Astrocyte (in vitro differentiated cells and primary cell): ENCODE measurements at places on chromosomes 13 and 19. TPM values are rescaled to one million over a fixed set of nuclear protein-coding genes. Genes with fewer than 3 reads are reported as not detected.

DNA sequence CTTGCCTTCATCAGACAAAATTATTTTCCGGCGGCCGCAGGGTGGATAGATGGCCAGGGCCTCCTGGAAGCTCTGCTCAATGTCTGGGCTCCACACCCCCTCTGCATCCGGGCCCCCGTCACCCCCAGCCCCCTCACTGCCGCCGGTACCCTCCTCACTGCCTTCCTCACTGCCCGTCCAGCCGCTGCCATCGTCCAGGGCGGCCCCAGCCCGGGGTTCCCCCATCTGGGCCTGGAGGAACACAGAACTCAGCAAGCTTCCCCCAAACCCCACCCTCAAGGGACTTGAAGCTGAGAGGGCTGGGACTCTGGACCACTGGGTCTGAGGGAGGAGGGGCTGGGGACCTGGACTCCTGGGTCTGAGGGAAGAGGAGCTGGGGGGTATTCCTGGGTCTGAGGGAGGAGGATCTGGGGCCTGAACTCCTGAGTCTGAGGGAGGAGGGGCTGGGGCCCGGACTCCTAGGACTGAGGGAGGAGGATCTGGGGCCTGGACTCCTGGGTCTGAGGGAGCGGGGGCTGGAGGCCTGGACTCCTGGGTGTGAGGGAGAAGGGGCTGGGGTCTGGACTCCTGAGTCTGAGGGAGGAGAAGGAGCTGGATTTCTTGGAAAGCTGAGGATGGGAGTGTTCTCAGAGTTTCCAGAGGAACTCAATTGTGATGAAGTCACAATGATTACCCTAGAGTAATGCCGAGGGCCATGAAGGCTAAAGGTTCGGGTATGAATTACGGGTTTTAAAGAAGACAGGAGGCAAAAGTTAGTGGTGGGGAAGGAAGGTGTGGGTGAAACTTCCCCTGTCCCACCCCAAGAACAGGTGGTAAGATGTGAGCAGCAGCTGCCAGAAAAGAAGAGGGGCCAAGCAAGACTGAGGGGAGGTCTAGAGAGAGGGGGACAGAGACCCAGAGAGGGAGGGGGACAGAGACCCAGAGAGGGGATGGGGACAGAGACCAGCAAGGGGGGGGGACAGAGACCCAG, 2.1 kb downstream of the TEAD2 start:
- no peak for DNase-seq

The ZNF285 gene
- 2.1 and 2.9 TPM in 2 replicates for total RNA-seq

- DNase-seq, result no peak
These were observed 183.4 kb downstream of the USP12 start for GRCh38 chr13:26988059-26988769.

- no peak for DNase-seq
These were observed 45.5 kb downstream of the C13orf42 start for GRCh38 chr13:51065372-51066090.

The ZNF460 gene
- total RNA-seq, result 87.2 and 105 TPM in 2 replicates

The C2CD4C gene
- 2.9 and 3.4 TPM in 2 replicates for total RNA-seq

- DNase-seq, result peak; percentile 82
These were observed 21.3 kb downstream of the HCN2 start for GRCh38 chr19:610801-611480.
